ENCODE measurements at places on chromosomes 4 and X. TPM values are rescaled to one million over a fixed set of nuclear protein-coding genes. Genes with fewer than 3 reads are reported as not detected.

Gene SYP
- 0.07 TPM for total RNA-seq

Gene TMEM144
- total RNA-seq = 2.0 TPM

Gene CT45A2
- total RNA-seq = not detected

GRCh38 chr4:175435381-175435783 is 376.7 kb downstream of the GPM6A start:
- H3K27ac ChIP-seq = no peak overlapping the region
- no peaks in the 10 kb centered on the region for H3K4me1 ChIP-seq
- peak; percentile 1 for DNase-seq
- no peaks in the 10 kb centered on the region for H3K36me3 ChIP-seq

- no peaks in the 10 kb centered on the region for H3K27me3 ChIP-seq
- no peak for DNase-seq
- no peak overlapping the region for H3K27ac ChIP-seq
- H3K4me1 ChIP-seq = no peaks in the 10 kb centered on the region
- H3K36me3 ChIP-seq = no peaks in the 10 kb centered on the region
These were observed 694.2 kb upstream of the TENM3 start for GRCh38 chr4:181548873-181549575.

DNA sequence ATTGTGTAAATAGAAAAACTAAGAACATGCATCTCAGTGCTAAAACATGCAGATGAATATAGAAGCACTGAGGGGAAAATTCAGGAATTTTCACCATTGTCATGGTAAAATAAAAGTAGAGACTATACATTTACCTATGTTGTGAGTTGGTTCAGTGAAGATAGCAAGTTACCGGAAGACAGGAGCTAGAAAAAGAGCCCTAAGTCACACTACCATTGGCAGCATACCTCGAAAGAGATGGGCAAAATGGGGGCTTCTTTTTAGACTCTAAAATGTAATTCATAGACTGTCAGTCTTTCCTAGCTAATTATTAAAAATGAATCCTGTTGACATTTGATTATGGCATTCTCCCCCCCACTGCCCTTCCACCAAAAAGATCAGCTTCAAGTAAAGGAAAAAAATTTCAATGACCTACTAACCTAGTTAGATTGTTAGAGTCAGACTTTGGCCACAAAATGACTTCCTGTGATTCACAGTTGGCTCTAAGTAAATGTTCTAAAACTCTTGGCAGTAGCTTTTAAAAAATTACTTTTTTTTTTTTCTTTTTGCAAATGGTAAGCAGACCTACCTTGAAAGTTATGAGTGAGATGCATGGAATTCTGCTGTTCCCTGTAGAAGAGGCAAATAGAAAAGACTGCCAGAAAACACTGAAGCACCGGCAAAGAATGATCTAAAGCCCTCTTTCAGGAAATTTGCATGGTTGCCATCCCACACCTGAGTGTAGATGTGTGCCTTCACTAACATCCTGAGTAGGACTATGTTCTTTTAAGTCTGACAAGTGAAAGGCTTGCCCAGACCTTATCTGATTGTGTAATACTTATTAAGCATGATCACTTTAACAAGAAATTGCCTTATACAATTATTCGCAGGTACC is 26.4 kb upstream of the ARSJ start:
- H3K4me1 ChIP-seq = no peaks in the 10 kb centered on the region
- no peak overlapping the region for H3K27ac ChIP-seq
- H3K4me3 ChIP-seq = no peak overlapping the region
- DNase-seq = no peak
- H3K27me3 ChIP-seq = no peaks in the 10 kb centered on the region

DNA sequence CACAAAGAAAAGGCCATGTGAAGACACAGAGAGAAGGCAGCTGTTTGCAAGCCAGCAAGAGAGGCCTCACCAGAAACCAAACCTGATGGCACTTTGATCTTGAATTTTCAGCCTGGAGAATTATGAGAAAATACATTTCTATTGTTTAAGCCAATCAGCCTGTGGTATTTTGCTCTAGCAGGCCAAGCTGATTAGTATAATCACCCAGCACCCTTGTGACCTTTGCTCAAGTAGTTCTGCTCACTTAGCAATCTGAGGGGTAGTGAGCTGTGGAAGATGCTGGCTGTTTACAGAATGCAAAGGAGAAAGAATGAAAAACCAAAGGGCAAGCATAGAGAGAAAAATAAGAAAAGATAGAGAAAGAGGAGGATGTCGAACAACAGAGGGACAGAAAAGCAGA is 396.4 kb upstream of the BOD1L1 start:
- DNase-seq = no peak
- H3K4me3 ChIP-seq = no peak overlapping the region
- peaks cover 11% of the 10 kb centered on the region for H3K4me1 ChIP-seq
- no peaks in the 10 kb centered on the region for H3K36me3 ChIP-seq

GRCh38 chr4:87317527-87317926 is 5.2 kb downstream of the HSD17B13 start:
- H3K4me3 ChIP-seq = no peak overlapping the region
- H3K4me1 ChIP-seq = no peaks in the 10 kb centered on the region
- no peaks in the 10 kb centered on the region for H3K36me3 ChIP-seq
- no peak for DNase-seq
- no peaks in the 10 kb centered on the region for H3K27me3 ChIP-seq
